ENCODE measurements at places on chromosomes 6 and 20. TPM values are rescaled to one million over a fixed set of nuclear protein-coding genes. Genes with fewer than 3 reads are reported as not detected.

Gene IER3
- 9.7 TPM for total RNA-seq

Gene CST5
- total RNA-seq: not detected

Gene CD40
- total RNA-seq: 2.9 TPM

Gene SPTLC3
- 0.72 TPM for total RNA-seq

Gene MOCS1
- total RNA-seq: 0.56 TPM

Gene TNNC2
- total RNA-seq: 0.79 TPM

Gene UNC5CL
- 1.4 TPM for total RNA-seq

Gene SLC17A1
- not detected for total RNA-seq

Gene SPACA1
- total RNA-seq: not detected

Gene DLK2
- total RNA-seq: 0.56 TPM

Gene DZANK1
- 2.3 TPM for total RNA-seq

Gene DNAH8
- total RNA-seq: not detected

Gene MYCT1
- not detected for total RNA-seq

Gene FAM8A1
- total RNA-seq: 17.8 TPM

Gene DSP
- not detected for total RNA-seq

Gene DUSP15
- total RNA-seq: not detected

Gene TBC1D22B
- total RNA-seq: 6.7 TPM

Gene NKAIN2
- total RNA-seq: not detected

Gene CFAP61
- not detected for total RNA-seq

Gene TRIM40
- not detected for total RNA-seq

Gene COMMD7
- total RNA-seq: 26.7 TPM

Gene ZNF311
- total RNA-seq: not detected

Gene PBOV1
- total RNA-seq: not detected

Data from CD8-positive, alpha-beta T cell (primary cell).